ENCODE measurements at places on chromosomes 11 and 22.

DNA sequence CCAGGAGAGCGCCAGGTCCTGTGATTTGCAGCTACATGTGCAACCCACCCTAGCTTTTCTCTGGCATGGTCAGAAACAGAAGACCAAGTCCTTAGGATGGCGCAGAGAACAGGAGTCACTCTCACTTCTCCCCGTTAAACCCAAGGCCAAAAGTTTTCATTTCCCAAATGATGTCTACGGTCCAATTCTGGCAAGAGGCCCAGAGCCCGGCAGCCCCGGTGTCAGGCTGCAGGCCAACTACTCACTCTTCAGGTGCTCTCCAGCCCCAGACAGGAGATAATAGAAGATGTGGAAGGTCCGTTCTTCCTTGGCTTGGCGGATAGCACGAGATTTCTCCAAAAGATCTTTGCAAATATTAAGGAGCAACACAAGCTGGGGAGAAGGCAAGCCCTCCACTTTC, 67.2 kb downstream of the MYH9 start:
- DNase-seq: no peak

DNA sequence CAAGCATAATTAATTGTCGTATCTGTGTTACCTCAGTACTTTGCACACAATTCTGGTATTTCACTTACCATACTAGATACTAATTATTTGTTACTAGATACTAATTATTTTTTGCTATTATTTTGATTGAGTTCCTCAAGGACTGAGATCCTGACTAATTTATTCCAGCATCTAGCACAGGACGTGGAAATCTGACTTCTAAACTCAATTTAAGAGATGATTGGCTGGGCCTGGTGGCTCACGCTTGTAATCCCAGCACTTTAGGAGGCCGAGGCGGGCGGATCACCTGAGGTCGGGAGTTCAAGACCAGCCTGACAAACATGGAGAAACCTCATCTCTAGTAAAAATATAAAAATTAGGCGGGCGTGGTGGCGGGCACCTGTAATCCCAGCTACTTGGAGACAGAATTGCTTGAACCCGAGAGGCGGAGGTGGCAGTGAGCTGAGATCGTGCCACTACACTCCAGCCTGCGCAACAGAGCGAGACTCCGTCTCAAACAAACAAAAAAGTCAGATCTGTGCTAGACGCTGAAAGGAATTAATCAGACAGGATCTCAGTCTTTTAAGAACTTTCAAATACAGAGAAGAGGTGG, 527 bp upstream of the MRPL48 start:
- no peak for DNase-seq

DNA sequence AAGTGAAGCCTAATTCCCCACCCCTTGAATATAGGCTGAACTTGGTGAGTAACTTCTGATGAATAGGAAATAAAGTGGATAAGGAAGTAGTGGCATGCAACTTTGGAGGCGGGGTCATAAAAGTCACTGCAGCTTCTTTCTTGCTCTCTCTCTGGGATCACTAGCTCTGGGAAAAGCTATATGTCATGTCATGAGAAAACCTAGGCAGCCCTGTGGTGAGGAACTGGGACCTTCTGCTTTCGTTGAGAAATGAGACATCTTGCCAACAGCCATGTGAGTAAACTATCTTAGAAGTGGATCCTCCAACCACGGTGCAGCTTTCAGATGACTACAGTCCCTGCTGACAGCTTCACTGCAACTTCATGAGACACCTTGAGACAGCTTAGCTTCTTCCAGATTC, 15.7 kb downstream of the ZNF214 start:
- no peak for DNase-seq

DNA sequence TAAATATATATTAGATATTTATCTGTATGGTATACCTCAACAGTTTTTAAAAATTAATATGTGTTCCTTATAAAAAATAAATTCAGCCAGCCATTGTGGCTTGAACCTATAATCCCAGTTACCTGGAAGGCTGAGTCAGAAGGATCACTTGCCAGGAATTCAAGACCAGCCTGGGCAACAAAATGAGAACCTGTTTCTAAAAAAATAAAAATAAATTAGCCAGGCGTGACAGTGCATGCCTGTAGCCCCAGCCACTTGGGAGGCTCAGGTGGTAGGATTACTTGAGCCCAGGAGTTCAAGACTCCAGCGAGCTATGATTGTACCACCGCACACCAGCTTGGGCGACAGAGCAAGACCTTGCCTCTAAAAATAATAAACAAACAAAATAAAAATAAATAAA, 54.9 kb downstream of the PHF21A start:
- DNase-seq: no peak

DNA sequence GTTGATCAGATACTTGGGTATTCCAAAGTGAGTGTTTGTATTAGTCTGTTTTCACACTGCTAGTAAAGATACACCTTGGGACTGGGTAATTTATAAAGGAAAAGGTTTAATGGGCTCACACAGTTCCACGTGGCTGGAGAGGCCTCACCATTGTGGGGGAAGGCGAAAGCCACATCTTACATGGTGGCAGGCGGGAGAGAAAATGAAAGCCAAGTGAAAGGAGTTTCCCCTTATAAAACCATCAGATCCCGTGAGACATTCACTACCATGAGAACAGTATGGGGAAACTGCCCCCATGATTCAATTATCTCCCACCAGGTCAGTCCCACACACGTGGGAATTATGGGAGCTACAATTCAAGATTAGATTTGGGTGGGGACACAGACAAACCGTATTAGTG, 7.0 kb downstream of the TIMM10B start:
- no peak for DNase-seq

DNA sequence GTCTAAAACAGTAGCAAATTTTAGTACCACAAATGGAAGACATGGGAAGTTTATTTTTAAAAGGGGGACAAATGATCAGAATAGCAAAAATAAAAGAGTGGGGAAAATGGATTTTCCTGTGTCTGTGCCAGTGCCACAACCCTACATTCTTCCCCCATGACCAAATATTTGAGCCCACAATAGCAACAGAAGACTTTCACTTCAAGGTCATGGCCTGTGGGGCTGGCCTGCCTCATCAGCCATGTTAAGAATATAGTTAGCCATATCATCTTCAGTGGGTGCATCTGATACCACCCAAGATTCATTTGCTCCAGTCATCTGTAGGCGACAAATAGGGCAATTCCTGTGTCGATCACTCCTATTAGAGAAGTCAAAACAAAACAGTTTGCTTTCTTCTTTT, 26.3 kb downstream of the RNF141 start:
- DNase-seq: no peak

GRCh38 chr22:23176645-23177027, 3.7 kb upstream of the BCR start:
- no peak for DNase-seq

DNA sequence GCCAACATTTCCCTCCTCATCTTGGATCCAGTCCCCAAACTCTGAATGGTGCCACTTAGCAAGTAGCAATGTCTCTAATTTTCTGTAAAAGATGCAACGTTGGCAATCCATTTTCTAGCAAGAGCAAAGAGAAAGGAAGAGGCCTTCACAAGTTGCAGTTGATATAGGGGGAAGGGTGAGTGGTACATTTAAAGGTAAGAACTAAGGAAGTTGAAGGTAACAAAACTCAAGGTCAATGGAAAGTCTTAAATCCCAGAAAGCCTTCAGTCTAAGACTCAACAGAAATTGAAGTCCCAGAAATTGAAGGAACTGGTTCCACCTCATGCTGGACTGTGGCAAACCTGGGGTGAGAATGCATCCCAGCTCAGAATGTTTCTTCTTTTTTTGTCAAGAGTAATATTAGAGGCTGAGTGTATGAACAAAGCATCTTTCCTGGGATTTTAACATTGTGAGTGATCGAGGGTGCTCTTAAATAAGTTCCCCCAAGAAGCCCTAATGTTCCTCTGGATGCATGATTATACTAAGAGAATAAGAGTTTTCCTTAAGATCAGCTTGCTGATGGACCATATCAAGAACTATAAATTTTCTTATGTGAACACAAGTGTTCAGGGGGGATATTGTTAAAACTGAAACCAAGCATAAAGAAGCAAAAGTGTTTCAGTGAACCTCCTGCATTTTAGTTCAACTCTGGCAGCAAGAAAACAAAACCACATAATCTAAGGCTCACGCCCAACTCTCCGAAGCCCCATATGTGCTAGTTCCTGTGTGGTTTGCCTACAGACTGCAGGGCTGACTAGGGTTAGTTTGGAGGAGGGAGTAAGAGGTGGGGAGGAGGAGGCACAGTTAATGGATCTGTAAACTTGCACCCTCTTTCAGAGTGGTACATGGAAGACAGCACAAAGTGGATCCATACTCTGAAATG, at the start of gene GRAP2:
Gene GRAP2, plus strand, starts transcription at position 779 of the 922 bp plus-strand sequence. CDS start 46,023 bp downstream, outside the sequence.
- DNase-seq: no peak

GRCh38 chr11:131750152-131750551, 379.7 kb downstream of the NTM start:
- no peak for DNase-seq

- peak; percentile 30 for DNase-seq
Observed at GRCh38 chr11:101516546-101516945, 67.3 kb downstream of the TRPC6 start.

GRCh38 chr22:34055525-34056200, 135.4 kb upstream of the LARGE1 start:
- DNase-seq: no peak

DNA sequence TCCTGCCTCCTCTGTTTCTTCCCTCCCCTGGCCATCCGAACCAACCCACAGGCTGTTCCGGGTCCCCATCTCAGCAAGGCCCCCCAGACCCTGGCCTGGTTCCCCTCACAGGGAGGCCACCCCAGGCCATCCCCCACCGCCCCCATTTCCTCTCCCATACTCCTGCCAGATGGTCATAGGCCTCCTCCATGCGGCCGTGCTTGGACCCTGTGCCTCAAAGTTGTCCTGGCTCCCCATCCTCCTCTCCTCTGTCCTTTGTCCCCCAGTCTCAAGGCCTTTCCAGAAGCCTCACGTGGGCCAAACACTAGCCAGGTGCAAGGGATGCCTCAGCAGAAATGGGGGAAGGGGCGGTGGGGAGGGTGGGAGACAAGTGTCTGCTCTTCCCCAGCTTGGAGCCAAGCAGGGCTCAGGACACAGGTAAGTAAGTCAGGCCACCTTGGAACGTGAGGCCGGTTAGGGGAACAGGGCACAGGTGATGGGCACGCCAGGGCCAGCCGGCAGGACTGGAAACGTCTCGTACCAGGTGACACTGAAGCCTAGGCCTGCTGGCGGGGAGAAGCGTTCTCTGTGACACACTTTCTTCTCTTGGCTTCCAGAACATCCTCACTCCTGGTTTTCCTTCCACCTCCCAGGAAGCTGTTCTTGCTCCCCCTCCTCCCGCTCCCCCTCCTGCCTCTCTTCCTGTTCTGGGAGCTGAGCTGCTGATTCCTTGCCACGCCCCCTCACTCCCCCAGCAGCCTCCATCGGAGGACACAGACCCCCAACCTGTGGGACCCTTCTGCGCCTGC, 31.5 kb upstream of the SLC22A12 start:
- no peak for DNase-seq

DNA sequence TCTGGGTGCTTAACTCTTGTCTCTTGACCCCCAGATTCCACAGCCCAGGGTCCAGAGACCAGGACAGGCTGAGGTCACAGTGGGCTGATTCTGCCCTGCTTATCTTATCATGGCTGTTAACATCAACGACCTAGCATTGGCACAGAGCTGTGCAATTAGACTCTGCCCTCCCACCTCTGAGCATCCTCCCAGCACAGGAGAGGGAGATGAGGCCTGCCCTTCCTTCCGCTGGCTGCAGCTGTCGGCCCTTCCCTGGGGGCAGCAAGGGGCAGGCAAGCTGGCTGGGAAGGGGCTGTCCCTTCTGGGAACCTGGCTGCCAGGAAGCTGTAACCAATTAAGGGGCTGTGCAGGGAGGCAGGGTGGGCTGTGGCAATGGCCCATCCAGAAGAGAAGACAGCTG, 22.5 kb downstream of the LRRC10B start:
- no peak for DNase-seq

DNA sequence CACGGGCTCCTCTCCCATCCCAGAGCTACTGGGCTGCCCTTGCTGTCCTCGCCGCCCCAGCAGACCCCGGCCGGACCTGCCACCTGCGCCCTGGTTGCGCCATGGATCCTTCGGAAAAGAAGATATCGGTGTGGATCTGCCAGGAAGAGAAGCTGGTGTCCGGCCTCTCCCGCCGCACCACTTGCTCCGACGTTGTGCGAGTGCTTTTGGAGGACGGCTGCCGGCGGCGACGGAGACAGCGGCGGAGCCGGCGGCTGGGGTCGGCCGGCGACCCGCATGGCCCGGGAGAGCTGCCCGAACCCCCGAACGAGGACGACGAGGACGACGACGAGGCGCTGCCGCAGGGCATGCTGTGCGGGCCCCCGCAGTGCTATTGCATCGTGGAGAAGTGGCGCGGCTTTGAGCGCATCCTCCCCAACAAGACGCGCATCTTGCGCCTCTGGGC, 382 bp downstream of the RASSF10 start:
- DNase-seq: peak; percentile 88

DNA sequence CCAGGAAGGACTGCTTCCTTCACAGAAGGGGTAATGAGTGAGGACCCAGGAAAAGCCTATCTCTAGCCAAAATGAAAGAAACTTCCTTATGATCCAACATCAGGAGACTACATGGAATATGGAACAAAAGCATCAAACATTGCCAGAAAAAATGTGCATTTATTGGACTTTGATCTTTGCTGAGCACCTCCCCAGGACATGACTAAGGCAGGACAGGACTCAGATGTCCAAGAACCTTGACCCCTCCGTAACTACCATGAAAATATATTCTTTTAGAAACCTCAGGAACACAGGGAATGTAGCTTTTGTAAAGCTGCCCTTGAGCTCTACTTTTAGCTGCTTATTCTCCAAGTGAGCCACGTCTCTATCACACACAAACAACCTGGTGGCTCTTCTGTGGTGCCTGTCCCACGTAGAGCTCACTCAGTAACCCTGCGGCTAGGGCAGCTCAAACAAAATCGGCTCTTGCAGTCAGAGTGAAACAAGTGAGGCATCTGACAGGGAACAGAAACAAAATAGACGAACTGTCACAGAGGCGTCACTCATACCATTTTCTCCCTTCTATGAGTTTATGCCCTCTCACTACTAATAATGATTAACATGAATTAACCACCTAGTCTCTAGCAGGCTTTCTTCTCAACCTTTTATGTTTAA, 471.5 kb upstream of the API5 start:
- no peak for DNase-seq

- no peak for DNase-seq
Observed at GRCh38 chr11:14930369-14930768, 38.3 kb upstream of the CYP2R1 start.

DNA sequence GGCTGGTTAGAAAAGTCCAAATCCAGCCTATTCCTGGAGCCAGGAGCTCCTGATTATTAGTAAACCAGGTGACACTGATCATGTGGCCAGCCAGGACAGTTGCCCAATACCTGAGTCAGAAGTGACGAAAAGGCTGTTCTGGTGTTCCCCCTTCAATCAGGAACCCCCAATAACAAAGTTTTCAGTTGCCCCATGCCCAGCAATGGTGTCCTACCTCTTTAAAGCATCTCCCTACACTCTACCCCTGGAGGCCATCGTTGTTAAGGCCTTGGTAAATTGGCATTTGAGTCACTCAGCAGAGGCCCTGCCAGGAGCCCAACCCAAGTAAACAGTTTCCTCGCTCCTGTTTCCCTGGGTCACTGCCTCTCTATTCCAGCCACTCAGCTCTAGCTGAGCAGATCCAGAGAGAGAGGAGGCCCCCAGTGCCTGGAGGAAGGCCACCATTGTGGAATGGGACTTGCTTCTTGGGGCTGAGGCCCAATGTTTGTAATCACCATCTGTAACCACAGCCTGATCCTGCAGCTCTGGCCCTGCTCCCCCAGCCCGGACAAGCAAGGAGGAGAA, 25.0 kb downstream of the ARHGAP1 start:
- no peak for DNase-seq

GRCh38 chr11:10640308-10640707, 53.2 kb downstream of the IRAG1 start:
- DNase-seq: no peak

GRCh38 chr11:130555251-130555841, 106.9 kb downstream of the ADAMTS15 start:
- DNase-seq: no peak

- no peak for DNase-seq
Observed at GRCh38 chr22:38870791-38871359, 1.1 kb downstream of the CBX6 start.
